ENCODE measurements at places on chromosomes 11 and 22. TPM values are rescaled to one million over a fixed set of nuclear protein-coding genes. Genes with fewer than 3 reads are reported as not detected.

DNA sequence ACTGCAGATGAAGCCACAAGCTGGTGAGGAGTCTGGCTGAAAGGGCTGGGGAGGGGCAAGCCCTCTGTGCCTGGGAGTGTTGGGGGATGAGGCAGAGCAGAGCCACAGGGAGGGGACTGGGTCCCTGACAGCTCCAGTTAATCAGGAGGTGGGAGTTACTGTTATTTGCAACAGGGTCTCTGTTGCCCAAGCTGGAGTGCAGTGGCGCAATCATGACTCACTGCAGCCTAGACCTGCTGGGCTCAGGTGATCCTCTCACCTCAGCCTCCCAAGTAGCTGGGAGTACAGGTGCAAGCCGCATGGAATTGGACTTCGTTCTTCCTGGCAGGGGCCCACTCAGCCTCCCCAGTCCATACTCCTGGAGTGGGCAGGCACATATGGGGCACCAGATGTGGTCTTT is 7.7 kb downstream of the SCN2B start:
- H3K27me3 ChIP-seq = no peaks in the 10 kb centered on the region
- no peaks in the 10 kb centered on the region for H3K36me3 ChIP-seq
- no peak for DNase-seq
- H3K27ac ChIP-seq = no peak overlapping the region
- no peak overlapping the region for H3K4me3 ChIP-seq

The MS4A7 gene
- 27.7 TPM for total RNA-seq

The DDX25 gene
- not detected for total RNA-seq

DNA sequence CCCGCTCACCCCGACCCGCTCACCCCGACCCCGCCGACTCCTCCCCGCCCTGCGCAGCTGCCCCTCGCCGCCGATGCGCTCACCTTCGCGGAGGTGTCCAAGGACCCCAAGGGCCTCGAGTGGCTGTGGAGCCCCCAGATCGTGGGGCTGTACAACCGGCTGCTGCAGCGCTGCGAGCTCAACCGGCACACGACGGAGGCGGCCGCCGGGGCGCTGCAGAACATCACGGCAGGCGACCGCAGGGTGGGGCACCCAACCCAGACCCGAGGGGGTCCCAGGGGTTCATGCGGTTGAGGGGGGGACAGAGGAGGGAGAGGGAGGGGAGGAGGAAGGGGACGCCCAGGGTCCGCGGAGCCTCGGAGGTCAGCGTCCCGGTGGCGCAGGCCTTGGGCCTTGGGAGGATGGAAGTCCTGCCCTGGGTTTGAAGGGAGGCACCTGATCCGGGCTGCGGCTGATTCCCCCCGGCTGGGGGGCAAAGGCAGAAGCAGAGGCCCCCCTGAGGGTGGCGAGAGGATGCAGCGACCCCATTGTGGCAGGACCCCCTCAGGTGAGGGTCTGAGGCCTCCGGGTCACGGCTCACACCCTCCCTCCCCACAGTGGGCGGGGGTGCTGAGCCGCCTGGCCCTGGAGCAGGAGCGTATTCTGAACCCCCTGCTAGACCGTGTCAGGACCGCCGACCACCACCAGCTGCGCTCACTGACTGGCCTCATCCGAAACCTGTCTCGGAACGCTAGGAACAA is 9.2 kb downstream of the PKP3 start:
- no peak overlapping the region for H3K27ac ChIP-seq
- no peak for DNase-seq
- no peaks in the 10 kb centered on the region for H3K36me3 ChIP-seq

DNA sequence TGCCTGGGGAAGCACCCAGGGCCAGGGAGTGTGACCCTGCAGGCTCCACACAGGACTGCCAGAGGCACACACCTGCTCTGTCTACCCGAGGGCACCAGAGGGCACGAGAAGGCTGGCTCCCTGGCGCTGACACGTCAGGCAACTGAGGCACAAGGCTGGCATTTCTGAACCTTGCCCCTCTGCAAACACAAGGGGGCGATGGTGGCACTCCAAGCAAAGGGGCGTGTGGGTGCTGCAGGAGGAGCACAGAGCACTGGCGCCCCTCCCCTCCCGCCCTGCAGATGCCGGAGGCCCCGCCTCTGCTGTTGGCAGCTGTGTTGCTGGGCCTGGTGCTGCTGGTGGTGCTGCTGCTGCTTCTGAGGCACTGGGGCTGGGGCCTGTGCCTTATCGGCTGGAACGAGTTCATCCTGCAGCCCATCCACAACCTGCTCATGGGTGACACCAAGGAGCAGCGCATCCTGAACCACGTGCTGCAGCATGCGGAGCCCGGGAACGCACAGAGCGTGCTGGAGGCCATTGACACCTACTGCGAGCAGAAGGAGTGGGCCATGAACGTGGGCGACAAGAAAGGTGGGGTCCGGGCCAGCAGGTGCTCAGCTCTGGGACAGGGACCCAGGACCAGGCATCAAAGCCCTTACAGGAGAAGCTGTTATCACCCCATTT is 20.8 kb upstream of the TXNRD2 start:
- H3K4me3 ChIP-seq = no peak overlapping the region
- H3K4me1 ChIP-seq = no peaks in the 10 kb centered on the region
- no peak overlapping the region for H3K27ac ChIP-seq
- DNase-seq = no peak
- H3K36me3 ChIP-seq = peaks cover 19% of the 10 kb centered on the region

The APOL1 gene
- total RNA-seq = 18.1 TPM

DNA sequence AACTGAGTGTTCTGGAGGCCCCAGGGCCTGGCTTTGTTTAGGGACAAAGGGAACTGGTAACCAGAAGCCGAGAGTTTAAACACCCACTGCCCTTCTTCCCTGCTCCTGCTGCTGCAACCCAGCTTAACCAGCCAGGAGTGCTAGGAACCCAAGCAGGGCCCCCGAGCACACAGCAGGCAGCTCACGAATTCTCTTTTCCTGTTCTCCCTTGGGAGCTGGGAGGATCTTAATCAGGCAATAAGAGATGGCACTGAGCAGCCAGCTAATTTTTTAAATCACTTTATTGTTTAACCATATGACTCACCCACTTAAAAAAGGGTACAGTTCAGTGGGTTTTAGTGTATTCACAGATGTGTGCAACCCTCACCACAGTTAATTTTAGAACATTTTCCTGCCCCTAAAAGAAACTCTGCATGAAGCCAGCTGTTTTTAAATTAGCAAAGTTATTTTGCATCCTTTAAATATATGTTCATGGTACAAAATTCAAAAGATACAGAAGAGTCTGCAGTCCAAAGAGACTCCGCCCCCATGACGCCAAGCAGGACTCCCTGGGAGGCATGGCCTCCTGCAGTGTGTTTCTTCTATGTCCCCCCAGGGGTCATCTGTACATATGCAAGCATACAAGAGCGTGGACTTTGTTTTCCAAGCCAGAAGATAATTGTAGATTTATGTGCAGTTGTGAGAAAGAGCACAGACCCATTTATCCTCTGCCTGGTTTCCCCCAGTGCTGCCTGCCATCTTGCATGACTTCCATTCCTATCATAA is 18.9 kb upstream of the PPP6R3 start:
- H3K36me3 ChIP-seq = peaks cover 43% of the 10 kb centered on the region
- DNase-seq = no peak
- H3K27ac ChIP-seq = no peak overlapping the region

The KRTAP5-11 gene
- total RNA-seq = not detected

DNA sequence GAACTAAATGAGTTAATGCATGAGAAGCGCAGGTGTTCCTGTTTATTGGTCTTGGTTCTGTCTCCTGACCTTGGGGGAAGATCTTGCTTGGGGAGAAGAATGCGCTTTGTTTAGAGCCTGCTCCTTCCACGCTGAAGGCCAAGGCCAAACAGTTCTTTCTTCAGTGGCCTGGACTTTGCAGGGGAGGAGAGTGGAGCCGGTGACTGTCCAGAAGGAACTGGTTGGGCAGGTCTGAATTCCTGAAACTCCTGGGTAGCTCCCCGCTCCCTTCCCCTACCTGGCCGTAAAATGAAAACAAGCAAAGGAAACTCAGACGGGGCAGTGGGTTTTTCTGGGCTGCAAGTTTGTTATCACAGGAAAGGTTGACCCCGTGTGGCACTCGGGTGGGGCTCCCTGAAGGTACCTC is 3.6 kb downstream of the ARHGAP8 start:
- H3K27me3 ChIP-seq = no peaks in the 10 kb centered on the region
- no peak for DNase-seq
- H3K36me3 ChIP-seq = no peaks in the 10 kb centered on the region
- H3K4me3 ChIP-seq = no peak overlapping the region
- H3K27ac ChIP-seq = no peak overlapping the region

- no peaks in the 10 kb centered on the region for H3K36me3 ChIP-seq
- H3K4me1 ChIP-seq = no peaks in the 10 kb centered on the region
- H3K27ac ChIP-seq = no peak overlapping the region
- H3K4me3 ChIP-seq = no peak overlapping the region
- DNase-seq = no peak
- no peaks in the 10 kb centered on the region for H3K27me3 ChIP-seq
Measured at GRCh38 chr22:31923747-31924146, 20.6 kb upstream of the YWHAH start.

The CHRNA10 gene
- total RNA-seq = 1.0 TPM

- DNase-seq = peak; percentile 72
- H3K27me3 ChIP-seq = peaks cover 4% of the 10 kb centered on the region
- peak overlapping the region; percentile 86 for H3K27ac ChIP-seq
- peaks cover 27% of the 10 kb centered on the region for H3K36me3 ChIP-seq
- peak overlapping the region; percentile 85 for H3K4me3 ChIP-seq
Measured at GRCh38 chr22:50526108-50526833, 873 bp upstream of the SCO2 start.

The CDCA5 gene
- total RNA-seq = 0.52 TPM

The MS4A13 gene
- not detected for total RNA-seq

DNA sequence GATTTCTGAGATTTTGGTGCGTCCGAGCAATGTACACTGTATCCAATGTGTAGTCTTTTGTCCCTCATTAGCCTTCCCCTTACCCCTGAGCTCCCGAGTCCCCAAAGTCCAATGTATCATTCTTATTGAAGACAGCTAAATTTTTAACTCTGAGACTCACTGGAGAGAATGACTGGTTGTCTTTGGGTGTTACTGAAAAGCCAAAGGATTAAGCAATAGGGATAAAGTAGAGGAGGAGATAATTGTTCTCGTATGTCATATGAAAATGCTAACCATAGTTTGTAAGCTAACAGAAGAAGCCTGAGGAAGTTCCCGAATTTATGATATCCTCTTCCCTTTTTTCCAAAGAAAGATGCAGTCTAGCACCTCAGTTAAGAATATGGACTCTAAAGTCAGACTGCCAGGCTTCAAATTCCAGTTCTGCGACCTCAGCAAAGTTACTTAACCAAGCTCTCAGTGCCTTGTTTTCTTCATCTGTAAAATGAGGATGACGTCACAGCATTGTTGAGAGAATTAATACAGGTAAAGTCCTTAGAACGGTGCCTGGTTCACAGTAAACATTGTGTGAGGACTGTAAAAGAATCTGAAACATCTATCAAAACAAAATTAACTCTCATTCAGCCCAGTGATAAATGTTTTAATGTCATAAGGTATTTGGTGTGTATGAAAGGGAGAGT is 1.6 kb upstream of the MSANTD2 start:
- no peaks in the 10 kb centered on the region for H3K36me3 ChIP-seq
- H3K27ac ChIP-seq = no peak overlapping the region
- no peaks in the 10 kb centered on the region for H3K27me3 ChIP-seq
- no peak for DNase-seq
- H3K4me1 ChIP-seq = peaks cover 25% of the 10 kb centered on the region

DNA sequence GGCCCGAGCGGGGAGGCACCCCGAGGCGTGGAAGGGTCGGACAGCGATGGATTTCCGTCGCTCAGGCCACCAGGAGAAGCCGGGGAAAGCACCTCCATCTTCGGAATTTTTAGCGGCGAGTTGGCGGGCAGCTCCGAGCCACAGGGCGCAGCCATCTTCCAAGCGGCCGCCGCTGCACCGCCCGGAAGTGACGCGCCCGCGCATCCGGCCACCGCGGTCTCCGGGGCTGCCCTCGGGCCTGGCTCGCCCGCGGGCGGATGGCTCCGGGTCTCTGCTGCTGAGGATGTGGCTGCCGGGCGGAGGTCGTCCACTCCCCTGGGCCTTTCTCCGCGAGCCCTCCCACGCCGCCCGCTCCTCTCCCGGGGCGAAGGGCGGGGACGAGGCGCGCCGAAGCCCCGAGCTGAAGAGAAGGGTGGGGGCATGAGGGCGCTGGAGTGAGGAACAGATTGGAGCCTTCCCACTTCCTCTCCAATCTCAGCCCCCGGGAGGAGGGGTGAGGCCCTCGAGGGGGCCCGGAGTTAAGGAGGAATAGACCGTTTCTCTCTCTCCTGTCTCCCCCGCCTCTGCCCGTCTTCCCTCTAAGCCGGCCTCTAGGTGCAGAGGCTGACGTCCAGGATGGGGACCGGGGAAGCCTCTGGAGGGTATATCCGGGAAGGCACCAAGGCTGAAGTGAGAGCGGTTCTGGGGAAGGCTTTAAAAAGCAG is at the start of gene MSANTD2:
MSANTD2 (minus strand) TSS at position 181 of the 704 bp plus-strand sequence; CDS start at position 155, 26 bp downstream.
- H3K36me3 ChIP-seq = no peaks in the 10 kb centered on the region
- peak; percentile 79 for DNase-seq
- no peaks in the 10 kb centered on the region for H3K4me1 ChIP-seq
- peak within 1 kb of the TSS; percentile 99 for H3K27ac ChIP-seq

DNA sequence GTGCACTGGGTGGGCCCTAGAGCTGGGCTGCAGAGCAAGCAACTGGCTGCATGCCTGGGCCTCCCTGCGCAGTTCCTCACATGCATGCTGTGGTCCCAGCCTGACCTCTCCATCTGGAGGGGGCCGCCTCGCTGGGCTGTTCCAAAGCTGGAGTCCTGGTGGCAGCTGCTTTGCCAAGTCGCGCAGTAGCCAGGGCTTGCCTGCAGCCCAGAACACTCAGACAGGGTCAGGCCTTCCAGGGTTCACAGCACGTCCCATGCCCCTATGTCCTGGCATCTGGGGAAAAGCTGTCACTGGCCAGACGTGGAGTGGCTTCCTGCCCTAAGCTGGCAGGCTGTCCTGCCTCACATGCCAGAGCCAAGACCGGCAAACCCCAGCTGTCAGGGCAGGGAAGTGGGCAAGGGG is 16.5 kb upstream of the CDC42EP2 start:
- H3K27me3 ChIP-seq = no peaks in the 10 kb centered on the region
- no peaks in the 10 kb centered on the region for H3K4me1 ChIP-seq
- DNase-seq = peak; percentile 88
- H3K36me3 ChIP-seq = no peaks in the 10 kb centered on the region
- peak overlapping the region; percentile 80 for H3K27ac ChIP-seq

DNA sequence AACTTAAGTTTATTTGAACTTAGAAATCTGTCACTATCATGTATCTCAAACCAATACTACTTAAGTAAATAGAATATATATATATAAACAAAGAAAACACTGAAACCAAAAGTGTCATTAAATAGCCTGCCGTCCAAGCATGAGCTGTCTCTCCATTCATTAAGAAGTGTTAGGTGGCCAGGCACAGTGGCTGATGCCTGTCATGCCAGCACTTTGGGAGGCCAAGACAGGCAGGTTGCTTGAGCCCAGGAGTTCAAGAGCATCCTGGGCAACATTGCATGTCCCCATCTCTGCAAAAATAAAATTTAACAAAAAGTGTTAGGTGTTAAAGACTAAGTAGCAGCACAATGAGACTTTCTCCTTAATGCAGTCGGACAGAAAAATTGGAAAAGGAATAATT is 14.0 kb downstream of the CD6 start:
- no peaks in the 10 kb centered on the region for H3K36me3 ChIP-seq
- no peaks in the 10 kb centered on the region for H3K4me1 ChIP-seq
- H3K27me3 ChIP-seq = no peaks in the 10 kb centered on the region

The PHOX2A gene
- not detected for total RNA-seq

The YPEL4 gene
- 0.55 TPM for total RNA-seq

The SCGB1C1 gene
- total RNA-seq = not detected

The C11orf87 gene
- total RNA-seq = not detected

Data from right atrium auricular region (tissue), 2 donors.